Stimulated activated CD4-positive, alpha-beta T cell treated with anti-CD3 and anti-CD28 coated beads, TNF-alpha, amount 100 ng/mL, for 48 hours (primary cell): ENCODE measurements at places on chromosomes 12 and 14.

DNA sequence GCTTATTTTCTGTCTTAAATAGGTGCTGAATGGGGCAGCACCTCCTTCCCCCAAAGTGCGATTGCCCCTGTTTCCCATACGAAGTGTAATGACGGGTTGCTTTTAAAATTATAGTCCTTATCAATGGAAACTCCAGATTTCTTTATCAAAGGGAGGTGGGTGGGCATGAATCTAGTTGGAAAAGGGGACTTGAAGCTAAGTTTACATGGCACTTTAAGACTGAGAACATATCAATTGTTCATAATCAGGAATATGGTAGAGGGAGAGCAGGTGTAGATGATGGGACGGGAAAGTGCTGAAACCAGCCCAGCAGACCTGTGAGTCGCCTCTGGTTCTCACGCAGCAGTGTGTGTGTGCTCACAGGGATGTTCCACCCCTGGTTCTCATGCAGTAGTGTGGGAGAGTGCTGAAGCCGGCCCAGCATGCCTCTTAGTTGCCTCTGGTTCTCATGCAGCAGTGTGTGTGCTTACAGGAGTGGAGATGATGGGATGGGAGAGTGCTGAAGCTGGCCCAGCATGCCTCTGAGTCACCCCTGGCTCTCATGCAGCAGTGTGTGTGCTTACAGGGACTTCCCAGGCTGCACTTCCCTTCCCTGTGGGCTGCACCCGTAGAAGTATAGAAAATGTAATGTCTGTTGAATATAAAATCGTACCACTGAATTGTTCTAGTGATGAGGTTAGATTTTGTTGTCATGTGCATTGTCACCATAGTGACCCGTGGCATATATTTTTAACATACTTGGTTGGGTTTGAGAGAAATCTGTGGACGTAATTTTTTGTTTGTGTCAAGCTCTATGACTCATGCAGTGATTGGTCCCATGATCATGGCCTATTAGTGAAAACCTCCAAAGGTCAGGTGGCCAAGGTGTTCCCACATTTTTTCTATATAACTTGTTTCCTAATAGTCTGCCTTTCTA, 51.6 kb downstream of the GPATCH2L start:
- no peak for DNase-seq

GRCh38 chr12:124296295-124296915, 1.5 kb downstream of the RFLNA start:
- no peak for DNase-seq

- DNase-seq = peak; percentile 46
Measured at GRCh38 chr12:11553871-11554533, 95.5 kb upstream of the ETV6 start.

DNA sequence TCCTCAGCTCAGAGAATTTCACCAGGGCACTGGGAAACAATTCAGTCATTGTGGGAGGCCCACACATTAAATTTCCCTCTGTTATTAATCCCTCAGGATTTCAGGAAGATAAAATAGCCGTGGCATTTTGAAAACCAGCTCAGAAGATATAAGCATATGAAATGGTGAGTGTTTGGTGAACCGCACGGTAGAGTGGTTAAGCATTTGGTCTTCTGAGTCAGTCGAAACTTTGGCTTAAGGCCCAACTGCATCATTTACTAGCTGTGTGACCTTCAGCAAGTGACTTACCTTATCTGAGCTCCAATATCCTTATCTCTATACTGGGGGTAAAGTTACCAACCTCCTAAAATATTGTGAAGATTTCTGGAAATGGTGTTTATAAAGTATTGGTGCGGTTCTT, 5.2 kb upstream of the VRK1 start:
- no peak for DNase-seq

DNA sequence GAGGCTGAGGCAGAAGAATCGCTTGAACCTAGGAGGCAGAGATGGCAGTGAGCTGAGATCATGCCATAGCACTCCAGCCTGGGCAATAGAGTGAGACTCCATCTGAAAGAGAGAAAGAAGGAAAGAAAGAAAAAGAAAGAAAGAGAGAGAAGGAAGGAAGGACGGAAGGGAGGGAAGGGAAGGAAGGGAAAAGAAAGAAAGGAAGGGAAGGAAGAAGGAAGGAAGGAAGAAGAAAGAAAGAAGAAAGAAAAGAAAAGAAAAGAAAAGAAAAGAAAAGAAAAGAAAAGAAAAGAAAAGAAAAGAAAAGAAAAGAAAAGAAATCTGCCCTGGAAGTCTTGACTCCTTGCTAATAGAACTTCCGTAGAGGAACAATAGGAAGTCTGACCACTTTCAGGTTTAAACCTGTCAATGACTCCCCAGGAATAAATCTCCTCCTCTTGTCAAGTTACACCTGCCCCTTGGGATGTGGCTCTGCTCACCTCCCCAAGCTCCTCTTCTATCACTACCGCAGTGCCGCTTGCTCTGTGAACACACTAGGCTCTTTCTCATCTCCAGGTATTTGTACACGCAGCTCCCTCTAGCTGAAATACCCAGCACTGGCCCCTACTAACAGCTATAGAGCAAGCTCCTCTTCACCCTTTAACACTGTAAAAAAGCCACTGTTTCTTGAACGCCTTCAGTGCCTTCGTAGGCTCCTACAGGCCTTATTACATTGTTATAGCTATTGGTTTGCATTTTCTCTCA, 773.1 kb upstream of the TBX3 start:
- DNase-seq = no peak

GRCh38 chr12:28223025-28223554, 32.8 kb downstream of the CCDC91 start:
- no peak for DNase-seq

GRCh38 chr12:109466821-109467220, 10.3 kb downstream of the KCTD10 start:
- DNase-seq = no peak

DNA sequence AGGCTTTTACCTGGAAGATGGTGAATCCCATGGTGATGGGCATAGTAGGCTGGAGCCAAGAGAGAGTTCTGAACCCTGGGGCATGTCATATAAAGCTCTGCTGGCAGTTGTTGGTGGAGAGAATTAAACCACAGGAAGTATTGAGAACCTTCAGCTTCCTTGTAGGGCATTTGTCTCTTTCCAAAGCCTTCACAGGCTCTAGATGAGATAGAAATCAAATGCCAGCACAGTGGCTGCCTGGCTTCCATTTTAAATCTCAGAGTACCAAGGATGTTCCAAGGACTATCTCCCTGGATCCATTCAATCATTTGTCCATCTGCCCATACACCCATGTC, 369.6 kb downstream of the DPF3 start:
- no peak for DNase-seq

GRCh38 chr12:106434526-106434925, 77.0 kb downstream of the POLR3B start:
- no peak for DNase-seq

GRCh38 chr14:58635091-58635830, 2.5 kb upstream of the DACT1 start:
- no peak for DNase-seq

GRCh38 chr14:75487155-75487671, 35.1 kb upstream of the BATF start:
- DNase-seq = no peak

- DNase-seq = no peak
Measured at GRCh38 chr12:114666746-114667668, 17.0 kb downstream of the TBX3 start.

DNA sequence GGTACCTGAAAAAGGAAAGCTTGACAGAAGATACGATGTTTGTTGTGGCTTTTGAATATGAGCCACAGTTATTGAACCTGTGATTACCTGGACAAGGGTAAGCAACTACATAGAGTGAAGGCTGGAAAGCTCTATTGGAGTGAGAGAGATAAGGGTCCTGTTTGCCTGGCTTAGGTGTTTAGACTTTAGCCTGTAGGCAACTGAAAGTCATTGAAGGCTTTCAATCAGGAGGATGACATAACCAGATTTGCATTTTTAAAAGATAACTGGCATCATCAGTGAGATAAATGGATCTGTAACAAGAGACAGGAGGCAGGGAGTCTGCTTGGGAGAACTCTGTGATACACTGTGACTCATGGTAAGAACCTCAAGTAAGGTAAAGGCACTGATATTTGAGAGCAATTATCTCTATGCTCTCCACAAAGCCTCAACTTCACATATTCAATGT, 128.9 kb upstream of the SOX5 start:
- no peak for DNase-seq

DNA sequence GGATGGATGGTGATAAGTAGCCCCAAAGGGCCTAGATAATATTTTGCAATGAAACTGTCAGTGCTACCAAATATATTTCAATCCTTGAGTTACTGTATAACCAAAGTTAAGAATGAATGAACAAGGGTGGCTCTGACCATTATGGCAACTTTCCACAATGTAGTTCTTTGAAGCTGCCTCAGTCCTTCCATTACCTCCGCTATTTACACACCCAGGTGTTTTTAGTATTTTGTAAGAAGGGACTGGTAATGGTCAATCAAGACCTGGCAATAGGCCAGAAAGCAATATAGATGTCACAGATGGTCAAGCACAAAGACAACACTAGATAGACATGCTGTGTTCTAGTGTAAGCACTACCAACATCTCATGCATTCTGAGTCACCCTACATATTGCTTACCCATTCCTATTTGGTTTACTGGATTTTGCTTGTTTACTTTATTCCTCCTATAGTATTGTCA, 16.3 kb downstream of the DUSP16 start:
- no peak for DNase-seq

DNA sequence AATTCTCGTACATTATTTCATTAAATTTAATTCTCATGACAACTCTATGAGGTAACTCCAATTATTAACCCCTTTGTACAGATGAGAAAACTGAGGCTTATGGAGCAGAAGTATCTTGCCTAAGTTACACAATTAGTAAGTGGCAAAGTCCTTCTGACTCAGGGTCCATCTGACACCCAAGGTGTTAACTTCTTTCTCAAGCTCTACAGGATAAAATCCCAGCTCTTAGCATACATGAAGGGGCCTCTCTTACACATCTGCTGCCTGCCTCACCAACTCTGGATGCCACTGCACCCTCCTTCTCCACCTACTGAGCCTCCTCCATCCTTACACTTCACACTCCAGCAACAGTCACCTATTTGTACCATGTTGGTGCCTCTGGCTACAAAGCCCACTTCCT, 4.3 kb upstream of the KRT72 start:
- no peak for DNase-seq

GRCh38 chr12:115722181-115722580, 555.3 kb downstream of the MED13L start:
- no peak for DNase-seq

- no peak for DNase-seq
Measured at GRCh38 chr12:67651132-67651695, 2.7 kb downstream of the DYRK2 start.

- no peak for DNase-seq
Measured at GRCh38 chr12:122097927-122098756, 19.6 kb downstream of the MLXIP start.

GRCh38 chr14:56431013-56431412, 148.6 kb upstream of the TMEM260 start:
- no peak for DNase-seq

GRCh38 chr14:70045844-70046535, 142.8 kb downstream of the SLC8A3 start:
- DNase-seq = peak; percentile 4

DNA sequence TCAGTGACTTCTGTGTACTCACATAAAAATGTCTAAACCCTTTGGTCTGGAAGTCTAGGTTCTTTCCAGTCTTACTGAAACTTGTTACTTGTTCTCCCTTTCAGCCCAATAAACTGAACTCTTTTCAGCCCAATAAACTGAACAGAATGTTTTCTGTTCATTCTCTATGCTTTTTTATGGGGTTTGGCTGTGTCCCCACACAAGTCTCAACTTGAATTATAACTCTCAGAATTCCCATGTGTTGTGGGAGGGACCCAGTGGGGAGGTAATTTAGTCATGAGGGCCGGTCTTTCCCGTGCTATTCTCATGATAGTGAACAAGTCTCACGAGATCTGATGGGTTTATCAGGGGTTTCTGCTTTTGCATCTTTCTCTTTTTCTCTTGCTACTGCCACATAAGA, 15.0 kb upstream of the NEDD1 start:
- DNase-seq = no peak

DNA sequence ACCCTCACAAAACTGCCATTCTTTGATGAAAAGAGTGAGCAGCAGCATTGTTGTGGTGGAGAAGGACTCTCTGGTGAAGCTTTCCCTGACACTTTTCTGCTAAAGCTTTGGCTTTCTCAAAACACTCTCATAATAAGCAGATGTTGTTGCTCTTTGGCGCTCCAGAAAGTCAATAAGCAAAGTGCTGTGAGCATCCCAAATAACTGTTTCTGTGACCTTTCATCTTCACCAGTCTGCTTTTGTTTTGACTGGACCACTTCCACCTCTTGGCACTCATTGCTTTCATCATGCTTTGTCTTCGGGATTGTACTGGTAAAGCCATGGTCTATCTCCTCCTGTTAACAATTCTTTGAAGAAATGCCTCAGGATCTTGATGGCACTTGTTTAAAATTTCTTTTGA, 424.7 kb upstream of the TMPO start:
- no peak for DNase-seq

DNA sequence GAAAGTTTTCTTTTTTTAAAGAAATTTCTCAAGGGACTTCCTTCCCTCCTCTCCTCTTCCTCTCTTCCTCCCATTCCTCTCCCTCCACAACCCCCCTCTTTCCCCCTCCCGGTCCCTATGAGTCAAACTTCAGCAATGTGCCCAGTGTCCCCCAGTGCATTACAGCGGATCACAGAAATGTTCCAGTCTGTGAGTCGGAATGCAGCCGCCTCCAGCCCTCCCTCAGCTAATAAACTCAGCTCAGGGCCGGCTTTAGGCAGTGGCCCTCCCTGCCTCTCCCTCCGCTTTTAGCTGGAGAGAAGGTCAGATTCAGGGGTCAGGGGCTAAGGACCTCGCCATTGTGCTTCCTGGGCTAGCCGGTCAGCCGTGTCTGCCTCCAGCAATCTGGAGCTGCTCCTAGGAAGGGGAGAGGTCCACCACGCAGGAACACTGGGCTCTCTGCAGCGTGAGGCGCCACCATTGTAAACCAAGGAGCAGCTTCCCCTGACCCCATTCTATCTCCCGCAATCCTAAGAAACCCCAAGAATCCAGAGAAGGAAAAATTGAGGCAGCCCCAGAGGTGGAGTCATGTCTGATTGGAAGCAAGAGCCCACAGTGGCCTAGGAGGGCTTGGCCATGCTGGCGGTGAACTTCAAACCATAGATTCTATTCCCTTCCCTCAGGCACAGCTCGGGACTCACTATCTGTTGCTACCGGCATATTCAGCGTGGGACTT, 1.1 kb upstream of the HDAC7 start:
- no peak for DNase-seq

DNA sequence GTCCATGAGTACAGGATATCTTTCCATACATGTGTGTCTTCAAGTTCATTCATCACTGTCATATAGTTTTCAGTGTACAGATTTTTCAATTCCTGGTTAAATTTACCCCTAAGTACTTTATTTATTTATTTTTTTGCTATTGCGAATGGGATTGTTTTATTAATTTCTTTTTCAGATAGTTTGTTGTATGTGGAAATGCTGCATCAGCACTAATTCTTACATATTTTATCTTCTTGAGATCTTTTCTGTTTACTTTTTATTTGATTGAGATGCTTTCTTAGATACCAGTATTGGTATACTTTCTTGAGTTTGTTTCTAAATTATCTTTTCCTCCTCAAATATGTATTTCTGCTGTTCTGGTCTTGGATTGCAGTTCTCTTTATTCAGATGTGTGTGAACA, 148.9 kb downstream of the RGS6 start:
- no peak for DNase-seq
